ENCODE measurements at places on chromosomes 7 and 10. TPM values are rescaled to one million over a fixed set of nuclear protein-coding genes. Genes with fewer than 3 reads are reported as not detected.

- peak; percentile 73 for DNase-seq
These were observed 12.9 kb downstream of the MMRN2 start for GRCh38 chr10:86944471-86944870.

- no peak for DNase-seq
These were observed 39.6 kb downstream of the GRK5 start for GRCh38 chr10:119246862-119247549.

GRCh38 chr10:119521443-119522204, 20.9 kb downstream of the RGS10 start:
- DNase-seq, result peak; percentile 3

- no peak for DNase-seq
These were observed 7.0 kb upstream of the PTPRE start for GRCh38 chr10:127899766-127900387.

DNA sequence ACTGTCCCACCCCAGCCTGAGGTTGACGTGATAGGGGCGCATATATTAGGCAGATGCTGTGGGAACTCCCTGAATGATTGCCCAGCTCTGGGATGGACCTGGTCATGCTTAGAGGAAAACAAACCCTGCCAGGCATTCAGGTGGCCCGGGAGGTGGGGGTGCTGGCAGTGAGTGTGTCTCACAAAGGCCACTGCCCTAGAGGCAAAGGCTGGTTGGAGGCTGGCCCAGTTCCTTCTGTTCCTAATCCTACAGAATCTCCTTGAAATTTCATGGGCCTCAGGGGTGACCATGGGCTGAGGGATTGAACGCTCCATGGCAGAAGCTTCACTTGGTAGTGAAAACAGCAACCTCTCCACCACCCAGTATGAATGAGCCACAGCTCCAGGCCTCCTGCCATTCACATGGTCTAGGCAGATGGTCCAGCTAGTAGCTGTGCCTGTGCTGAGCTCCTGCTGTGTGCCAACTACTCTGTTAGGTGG, 25.6 kb downstream of the ADRA2A start:
- no peak for DNase-seq

GRCh38 chr10:76911184-76911583, 726.4 kb downstream of the KCNMA1 start:
- DNase-seq, result no peak

GRCh38 chr10:51076299-51076841, 2.1 kb downstream of the PRKG1 start:
- DNase-seq, result no peak

DNA sequence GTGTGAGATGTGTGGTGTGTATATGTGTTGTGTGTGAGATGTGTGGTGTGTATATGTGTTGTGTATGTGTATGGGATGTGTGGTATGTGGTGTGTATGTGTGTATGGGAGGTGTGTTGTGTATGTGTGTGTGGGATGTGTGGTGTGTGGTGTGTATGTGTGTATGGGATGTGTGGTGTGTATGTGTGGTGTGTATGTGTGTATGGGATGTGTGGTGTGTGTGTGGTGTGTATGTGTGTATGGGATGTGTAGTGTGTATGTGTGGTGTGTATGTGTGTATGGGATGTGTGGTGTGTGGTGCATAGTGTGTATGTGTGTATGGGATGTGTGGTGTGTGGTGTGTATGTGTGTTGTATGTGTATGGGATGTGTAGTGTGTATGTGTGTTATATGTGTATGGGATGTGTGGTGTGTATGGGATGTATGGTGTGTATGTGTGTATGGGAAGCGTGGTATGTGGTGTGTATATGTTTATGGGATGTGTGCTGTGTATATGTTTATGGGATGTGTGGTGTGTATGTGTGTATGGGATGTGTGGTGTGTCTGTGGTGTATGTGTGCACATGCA, 30.8 kb downstream of the IKZF1 start:
- no peak for DNase-seq

DNA sequence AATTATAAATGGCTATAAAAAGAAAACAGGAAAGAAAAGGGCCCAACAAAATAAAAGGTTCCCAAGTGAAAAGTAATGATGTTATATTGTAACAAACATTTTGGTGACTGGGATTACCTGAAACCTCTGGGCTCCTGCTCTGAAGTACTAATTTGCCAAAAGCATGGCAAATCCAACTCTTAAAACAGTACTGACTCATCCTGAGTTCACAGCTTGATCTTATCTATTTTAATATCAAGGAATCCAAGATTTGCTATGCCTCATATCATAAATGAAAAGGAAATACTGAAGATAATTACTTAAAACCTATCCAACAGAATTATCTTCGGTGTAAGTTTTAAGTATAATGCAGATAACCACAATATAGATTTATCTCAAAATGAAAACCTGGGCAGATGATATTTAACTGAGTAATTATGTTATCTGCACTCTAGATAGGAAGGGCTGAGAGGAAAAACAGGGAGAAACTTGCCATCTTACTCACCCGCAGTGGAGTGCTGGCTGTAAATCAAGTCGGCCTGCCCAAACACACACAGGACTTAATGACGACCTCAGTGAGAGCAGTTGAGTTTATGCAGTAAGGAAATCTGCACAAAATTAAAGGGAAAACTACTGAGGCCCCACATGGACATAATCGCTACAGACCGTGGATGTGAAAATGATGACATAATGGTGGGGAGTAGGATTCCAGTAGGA, 48.4 kb downstream of the MPP7 start:
- DNase-seq, result no peak

- no peak for DNase-seq
These were observed 13.9 kb downstream of the PAX2 start for GRCh38 chr10:100759331-100759730.

GRCh38 chr10:88987243-88987725, 3.3 kb upstream of the FAS start:
- no peak for DNase-seq

ODAD2 gene
- not detected for total RNA-seq

TAS2R3 gene
- total RNA-seq, result 2.0 TPM
